ENCODE measurements at places on chromosomes 6 and 20.

DNA sequence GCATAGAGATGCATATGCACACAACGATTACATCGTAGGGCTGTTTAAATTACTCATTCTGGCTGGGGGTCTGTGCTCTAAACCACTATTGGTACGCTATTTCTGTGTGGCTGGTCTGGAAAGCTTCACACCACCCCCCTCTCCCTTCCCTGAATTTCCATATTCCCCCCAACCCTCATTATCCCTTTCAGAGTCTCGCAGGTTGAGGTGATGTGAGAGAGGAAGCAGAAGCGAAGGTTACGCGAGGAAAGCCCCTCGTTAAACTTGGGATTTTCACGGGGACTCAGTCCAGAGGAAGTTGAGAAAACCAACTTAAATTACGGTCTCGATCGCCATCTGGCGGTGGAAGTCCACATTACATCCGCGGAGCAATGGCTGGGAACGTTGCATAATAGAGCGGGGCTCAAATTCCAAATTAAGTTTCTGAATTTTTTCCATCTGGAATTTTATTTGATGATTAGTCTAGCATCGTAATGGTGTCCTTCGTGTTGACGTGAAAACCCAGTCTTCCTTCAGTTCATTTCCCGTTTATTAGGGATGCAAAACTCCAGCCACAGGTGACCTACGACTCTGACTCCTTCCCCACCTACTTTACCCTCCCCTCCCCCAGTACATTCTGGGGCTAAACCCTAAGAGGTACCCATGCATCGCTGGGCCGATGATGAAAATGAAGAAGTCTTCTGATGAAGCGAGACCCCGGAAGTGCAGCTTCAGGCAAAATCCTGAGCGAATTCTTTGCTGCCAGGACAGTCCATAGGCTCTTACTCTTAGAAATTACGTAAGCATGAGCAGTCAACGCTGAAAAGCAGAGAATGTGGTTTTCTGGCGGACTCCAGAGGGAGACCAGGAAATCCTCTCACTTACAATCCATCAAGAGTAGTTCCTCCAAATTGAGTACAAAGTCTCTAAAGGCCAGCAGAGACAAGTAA lies 19.7 kb downstream of the HLA-DOB start:
- peak; percentile 21 for DNase-seq

DNA sequence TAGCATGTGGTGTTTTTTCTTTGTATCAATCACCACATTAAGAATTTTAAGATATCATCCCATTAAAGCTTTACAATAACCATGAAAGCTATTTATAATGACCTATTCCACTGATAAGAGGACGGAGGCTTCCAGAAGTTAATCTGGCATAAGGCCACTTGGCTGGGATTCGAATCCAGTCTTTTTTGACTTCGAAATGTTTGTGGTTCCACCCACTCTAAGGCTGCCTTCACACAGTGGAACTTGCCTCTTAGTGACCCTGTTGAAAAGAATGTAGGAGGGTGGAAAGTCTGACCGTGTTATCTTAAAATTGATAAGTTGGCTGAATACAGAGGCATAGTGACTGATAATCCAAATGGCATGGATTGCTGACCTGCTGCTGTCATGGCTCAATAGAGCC lies 959.7 kb downstream of the KIF16B start:
- DNase-seq, result no peak

GRCh38 chr6:7992002-7992815 lies 72.0 kb downstream of the BLOC1S5 start:
- DNase-seq, result peak; percentile 51

DNA sequence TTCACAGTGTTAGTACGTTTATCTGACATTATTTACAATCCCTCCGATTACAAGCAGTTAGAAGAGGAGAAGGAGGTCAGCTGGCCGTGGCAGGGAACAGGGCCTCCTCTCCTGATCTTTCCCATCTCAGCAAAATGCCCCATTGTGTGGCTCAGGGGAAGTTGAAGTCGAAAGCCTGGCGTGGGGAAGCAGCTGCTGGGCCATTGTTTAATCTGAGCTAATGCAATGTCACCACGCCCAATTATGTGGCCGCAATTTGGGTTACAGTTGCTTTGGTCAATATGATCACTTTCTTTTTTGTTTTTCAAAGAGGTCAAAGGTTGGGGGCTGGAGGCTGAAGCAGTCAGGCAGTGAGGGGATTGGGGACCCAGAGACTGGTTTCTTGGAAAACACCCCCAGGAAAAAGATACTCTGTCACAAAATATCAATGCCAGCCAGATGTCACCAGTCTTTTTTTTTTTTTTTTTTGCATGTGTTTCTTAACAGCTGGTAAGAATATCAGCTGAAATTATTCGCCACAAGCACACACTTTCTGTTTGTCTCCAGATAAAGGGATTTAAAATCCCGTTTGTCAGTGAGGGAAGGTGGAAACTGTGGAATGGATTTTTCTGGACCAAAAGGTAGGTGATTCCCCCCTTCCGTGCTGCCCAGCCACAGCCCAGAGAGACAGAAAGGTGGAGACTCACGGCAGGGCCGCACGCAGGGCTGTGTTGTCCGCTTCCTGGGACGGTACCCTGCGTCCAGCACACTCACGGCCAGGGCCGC lies 24.6 kb downstream of the DLL1 start:
- DNase-seq, result no peak

- DNase-seq, result no peak
Observed at GRCh38 chr20:11921321-11921720, 3.6 kb downstream of the BTBD3 start.

DNA sequence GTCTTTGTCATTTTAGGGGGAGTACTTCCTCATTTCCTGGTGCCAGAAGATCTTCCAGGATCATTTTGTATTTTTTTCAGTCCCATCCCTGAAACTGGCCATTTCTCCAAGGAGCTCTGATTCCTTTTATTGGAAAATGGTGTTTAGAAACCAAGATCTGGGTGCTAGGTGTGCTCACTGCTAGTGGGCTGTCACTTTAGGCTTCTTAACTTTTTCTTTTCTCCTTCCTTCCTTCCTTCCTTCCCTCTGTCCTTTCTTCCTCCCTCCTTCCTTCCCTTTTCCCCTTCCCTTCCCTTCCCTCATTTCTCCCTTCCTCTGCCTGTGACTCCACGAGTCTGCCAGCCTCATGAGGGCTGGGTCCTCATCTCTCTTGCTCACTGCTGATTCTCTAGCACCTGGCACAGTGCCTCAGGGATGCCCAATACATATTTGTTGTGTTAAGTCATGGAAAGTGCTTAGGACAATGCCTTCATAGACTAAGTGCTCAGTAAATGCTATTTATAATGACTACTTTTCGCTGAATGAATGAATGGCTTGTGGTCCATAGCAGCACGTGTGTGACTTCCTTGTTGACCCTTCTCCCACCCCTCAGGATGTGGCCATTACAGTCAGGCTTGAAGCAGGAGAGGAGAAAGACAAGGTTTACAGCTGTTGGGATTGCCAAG lies 36.9 kb downstream of the APCDD1L start:
- no peak for DNase-seq

Measured in GM04504 (cell line).